ENCODE measurements at places on chromosomes 7 and 10. TPM values are rescaled to one million over a fixed set of nuclear protein-coding genes. Genes with fewer than 3 reads are reported as not detected.

ADAP1 gene
- 535 TPM for total RNA-seq

HTR5A gene
- not detected for total RNA-seq

GRCh38 chr7:100823534-100823933, 3.8 kb downstream of the EPHB4 start:
- no peak for DNase-seq

AEBP1 gene
- not detected for total RNA-seq

GRCh38 chr7:44685723-44686122, 62.9 kb upstream of the ZMIZ2 start:
- no peak for DNase-seq

GRCh38 chr7:50696810-50697582, 85.7 kb downstream of the GRB10 start:
- peak; percentile 28 for DNase-seq

GRCh38 chr10:119947300-119947699, 54.8 kb downstream of the SEC23IP start:
- DNase-seq: peak; percentile 3

DNA sequence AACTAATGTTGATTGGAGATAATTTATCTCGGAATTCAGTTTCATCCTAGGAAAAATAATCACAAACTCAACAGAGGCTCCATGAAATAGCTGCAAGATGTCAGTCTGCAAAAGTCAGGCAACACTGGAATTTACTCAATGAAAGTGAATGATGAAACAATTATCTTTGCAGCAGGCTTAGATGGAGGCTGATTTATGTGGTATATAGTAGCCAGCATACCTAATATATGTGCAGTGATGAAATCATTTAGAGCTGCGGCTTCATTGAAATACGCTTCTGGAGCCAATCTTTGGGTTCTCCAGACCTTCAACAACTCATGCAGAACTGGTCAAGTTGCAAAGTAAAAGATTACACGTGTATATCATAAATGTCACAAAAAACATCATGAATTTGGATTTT, 113.3 kb downstream of the ITGA8 start:
- DNase-seq: no peak

- no peak for DNase-seq
Measured at GRCh38 chr7:106721816-106722785, 61.1 kb upstream of the CCDC71L start.

DNA sequence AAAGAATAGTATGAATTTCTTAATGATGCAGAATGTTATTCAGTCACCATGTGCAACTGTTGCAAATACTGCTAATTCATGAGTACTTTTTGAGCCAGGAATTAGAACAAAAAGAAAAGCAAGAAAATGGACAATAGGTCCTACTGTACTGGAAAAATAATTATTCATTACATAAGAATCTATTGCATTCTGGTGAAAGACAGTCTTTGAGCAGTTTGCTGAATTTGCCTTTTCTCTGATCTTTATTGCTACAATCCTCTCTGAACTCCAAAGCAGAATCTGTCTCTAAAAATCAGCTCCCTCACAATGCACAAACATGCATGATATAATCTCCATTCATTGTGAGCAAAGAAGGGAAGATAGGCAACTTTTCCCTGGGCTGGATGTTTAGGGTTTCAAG, 12.8 kb downstream of the IFIT2 start:
- no peak for DNase-seq

DNA sequence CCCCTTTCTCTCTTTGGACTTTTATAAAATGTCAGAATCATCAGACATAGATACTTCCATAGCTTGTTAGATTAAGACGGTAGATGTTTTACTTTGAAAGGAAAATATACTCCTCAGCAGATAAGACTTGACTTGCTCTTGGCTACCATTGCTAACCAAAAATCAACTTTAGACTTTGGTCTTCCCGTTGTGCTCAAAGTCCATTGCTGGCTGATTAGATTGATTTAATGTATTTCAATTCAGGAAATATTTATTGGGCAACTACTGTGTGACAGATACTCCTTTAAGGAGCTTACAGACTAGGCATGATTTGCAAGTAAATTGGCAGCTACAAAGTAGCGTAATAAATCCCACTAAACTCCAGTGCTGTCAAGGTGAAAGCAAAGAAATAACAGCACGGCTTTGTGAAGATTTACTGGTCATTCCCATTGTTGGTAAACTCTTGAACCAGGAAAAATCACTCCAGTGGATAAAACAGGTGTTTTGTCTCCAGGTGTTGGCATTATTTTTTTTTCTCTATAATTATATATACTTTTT, 95.7 kb upstream of the ARMC3 start:
- no peak for DNase-seq

- DNase-seq: no peak
Measured at GRCh38 chr10:24427678-24428409, 218.9 kb downstream of the KIAA1217 start.

Measured in HT-29 (cell line).